ENCODE measurements at places on chromosomes 16 and 17. TPM values are rescaled to one million over a fixed set of nuclear protein-coding genes. Genes with fewer than 3 reads are reported as not detected.

The UBN1 gene
- total RNA-seq, result 45.3 TPM

- no peak for DNase-seq
- no peaks in the 10 kb centered on the region for H3K4me1 ChIP-seq
- H3K36me3 ChIP-seq, result no peaks in the 10 kb centered on the region
These were observed 44.1 kb upstream of the EMP2 start for GRCh38 chr16:10624527-10624926.

DNA sequence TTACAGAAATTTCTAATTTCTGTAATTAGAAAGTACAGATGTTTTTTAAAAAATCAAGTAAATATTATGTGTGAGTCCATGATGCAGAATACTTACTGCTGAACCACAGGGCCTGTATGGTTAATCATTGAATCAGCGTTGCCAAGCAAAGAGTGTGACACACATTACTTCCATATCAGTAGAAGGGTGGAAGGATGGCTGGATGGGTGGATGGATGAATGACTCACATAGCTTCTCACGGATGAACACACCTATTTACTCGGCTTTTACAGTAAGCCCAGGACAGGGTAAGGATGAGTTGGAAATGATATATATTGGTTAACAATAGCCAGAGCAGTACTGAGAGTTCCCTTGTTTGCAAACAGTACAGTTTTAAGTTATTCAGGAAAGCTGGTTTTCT is 495.9 kb upstream of the RBFOX1 start:
- no peak overlapping the region for H3K4me3 ChIP-seq
- no peaks in the 10 kb centered on the region for H3K36me3 ChIP-seq
- H3K27ac ChIP-seq, result no peak overlapping the region
- DNase-seq, result no peak
- H3K27me3 ChIP-seq, result no peaks in the 10 kb centered on the region

- no peak for DNase-seq
- H3K36me3 ChIP-seq, result peaks cover 13% of the 10 kb centered on the region
- H3K27ac ChIP-seq, result no peak overlapping the region
- H3K4me1 ChIP-seq, result no peaks in the 10 kb centered on the region
These were observed 6.3 kb upstream of the SLC38A8 start for GRCh38 chr16:84048871-84049270.

DNA sequence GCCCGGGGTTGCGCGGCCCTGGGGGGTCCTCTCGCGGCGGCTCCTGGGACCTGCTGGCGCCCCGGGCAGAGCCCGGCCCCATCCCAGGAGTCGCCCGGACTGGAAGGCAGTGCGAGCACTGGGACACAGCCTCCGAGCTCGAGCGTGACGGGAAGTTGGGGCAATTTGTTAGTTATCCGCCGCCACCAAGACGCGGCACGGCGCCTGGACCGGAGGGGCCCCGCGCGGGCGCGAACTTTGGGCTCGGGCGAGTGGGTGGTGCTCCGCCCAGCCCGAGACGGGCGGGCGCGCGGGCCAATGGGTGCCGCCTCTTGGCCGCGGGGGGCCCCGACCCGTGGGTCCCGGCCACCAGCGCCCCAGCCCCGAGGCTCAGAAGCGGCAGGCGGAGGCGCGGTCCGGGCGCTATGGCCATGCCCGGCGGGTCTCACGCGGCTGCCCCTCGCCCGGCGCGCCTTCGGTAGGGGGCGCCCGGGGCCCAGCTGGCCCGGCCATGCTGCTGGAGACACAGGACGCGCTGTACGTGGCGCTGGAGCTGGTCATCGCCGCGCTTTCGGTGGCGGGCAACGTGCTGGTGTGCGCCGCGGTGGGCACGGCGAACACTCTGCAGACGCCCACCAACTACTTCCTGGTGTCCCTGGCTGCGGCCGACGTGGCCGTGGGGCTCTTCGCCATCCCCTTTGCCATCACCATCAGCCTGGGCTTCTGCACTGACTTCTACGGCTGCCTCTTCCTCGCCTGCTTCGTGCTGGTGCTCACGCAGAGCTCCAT is at the start of gene ADORA2B:
Gene ADORA2B, plus strand, starts transcription at position 372 of the 768 bp plus-strand sequence. Its CDS starts 119 bp downstream, at position 491.
- H3K27ac ChIP-seq, result peak within 1 kb of the TSS; percentile 70
- peak within 1 kb of the TSS; percentile 33 for H3K4me3 ChIP-seq
- peaks cover 26% of the 10 kb centered on the region for H3K4me1 ChIP-seq
- H3K27me3 ChIP-seq, result no peaks in the 10 kb centered on the region

All from endothelial cell of umbilical vein (primary cell).